ENCODE measurements at places on chromosomes 2 and 18. TPM values are rescaled to one million over a fixed set of nuclear protein-coding genes. Genes with fewer than 3 reads are reported as not detected.

DNA sequence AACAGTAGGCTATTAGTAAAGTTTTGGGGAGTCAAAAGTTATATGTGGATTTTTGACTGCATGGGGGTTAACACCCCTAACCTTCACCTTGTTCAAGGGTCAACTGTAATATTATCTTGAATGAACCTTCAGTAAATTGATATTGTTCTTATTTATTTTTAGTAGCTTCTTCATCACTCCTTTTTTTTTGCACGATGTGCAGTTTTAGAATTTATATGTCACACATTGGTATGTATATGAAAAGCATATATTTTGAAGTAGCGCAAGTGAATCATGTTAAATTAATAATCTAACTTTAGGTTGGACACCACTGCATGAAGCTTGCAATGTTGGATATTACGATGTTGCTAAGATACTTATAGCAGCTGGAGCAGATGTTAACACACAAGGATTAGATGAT, 79.9 kb downstream of the ANKRD12 start:
- no peak for DNase-seq

Gene IL37
- not detected for total RNA-seq

Gene DPP10
- 8.2 TPM for total RNA-seq

Gene CDH2
- 0.84 TPM for total RNA-seq

Gene ESPNL
- total RNA-seq: 0.12 TPM

DNA sequence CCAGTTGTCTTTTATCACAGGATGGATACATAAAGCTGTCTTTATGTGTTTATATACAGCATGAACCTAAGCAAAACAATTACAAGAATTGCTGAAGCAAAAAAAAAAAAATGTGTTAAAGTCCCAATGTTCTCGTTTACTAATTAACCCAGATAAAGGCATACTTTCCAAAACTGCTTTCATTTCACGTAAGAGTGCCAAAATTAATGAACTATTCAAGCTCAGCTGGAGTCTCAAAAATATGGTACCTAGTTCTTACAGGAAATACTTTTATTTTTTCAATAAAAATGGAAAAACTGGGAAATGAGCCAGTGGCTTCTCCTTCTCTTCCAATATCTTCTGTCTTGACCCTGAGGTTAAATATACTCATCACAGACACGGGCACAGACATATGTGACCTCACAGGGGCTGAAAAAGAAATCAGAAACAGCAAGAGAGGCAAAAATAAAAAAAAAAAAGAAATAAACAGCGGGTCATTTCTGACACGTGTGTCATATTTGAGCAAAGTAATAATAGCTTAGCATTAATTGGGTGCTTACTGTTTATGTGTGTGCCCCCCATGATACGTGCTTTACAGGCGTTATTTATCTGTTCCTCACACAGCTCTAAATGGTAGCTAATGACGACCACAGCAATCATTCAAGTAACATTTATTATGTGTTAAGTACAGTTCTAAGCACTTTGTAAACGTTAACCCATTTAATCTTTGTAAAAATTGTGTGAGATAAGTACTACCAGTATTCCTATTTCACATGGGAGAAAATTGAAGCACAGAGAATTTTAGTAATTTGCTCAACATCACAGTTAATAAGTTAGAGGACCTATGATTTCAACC, 158.0 kb upstream of the MMADHC start:
- DNase-seq: no peak

DNA sequence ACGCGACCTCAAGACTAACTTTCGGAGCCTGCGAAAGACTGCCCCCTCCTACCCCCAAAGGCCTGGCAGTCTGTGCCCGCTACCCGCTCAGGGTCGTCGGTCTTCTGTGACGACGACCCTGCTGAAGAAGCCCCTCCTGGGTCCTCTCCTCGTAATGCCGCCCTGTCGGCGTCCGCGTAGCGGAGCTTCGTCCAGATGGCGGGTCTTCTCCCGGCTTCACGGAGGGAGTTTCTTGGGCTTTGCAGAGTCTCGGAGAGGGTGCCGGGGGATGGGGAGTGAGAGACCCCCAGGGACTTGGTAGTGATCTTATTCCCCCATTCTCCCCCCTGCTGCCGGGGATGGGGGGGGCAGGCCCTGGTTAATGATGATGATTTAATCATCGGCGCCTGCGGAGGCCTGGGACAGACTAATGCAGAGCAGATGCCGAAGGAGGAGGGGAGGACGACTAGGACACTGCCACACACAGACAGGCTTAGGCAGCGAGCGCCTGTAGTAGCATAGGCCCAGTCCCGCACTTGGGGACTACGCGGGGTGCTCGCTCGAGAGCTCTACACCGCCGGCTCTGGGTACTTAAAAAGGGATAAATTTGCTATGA, 528 bp upstream of the PCGF1 start:
- peak; percentile 63 for DNase-seq

Gene KCNG2
- 0.13 TPM for total RNA-seq

GRCh38 chr2:11145350-11145749, 9.9 kb upstream of the SLC66A3 start:
- no peak for DNase-seq

Gene ANTXR1
- total RNA-seq: 2.1 TPM

Gene ELOA2
- not detected for total RNA-seq

Gene RNF152
- 4.6 TPM for total RNA-seq

- no peak for DNase-seq
Observed at GRCh38 chr2:134410006-134410405, 156.1 kb downstream of the MGAT5 start.

- DNase-seq: no peak
Observed at GRCh38 chr2:29238497-29238896, 123.3 kb downstream of the CLIP4 start.

DNA sequence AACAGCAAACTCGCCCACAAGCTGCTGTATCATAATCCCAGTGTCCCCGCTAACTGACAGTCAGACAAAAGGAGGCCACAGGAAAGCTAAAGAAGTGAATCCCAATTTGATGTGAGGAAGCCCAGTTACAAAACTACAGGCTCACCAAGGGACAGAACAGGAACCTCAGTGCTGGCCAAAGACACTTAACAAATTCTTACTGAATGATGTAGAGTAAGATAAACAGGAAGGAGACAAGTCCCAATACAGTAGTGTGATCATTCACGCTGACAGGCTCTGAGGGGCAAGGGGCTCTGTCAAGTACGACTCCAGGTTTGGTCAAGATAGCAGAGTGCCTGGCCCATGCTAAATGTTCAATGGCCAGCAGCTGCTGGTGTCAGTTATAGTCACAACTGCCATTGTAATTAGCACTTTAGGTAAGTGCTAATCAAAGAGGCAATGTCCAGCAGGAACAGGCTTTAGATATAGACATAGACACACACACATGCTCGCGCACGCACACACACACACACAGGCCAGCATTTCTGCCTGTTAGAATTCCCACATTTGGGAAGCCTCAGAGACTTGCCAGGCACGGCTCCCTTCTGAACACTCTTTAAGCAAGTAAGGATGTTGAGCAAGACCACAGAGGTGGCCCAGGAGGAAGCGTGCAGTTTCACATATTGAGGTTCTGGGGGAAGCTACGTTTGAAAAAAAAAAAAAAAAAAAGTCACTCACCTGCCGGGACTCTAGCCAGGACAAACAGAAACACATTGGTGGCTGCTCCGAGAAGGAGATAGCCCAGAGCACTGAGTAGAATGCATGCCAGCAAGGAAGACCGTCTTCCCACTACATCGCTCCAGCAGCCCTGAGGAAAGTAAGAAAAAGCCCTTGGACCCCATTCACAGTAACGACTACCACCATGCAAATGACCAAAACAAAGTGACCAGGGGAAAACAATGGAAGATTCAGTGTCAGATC, 35.4 kb upstream of the TMEM182 start:
- DNase-seq: no peak

- no peak for DNase-seq
Observed at GRCh38 chr2:182914852-182915251, 48.4 kb upstream of the FRZB start.

DNA sequence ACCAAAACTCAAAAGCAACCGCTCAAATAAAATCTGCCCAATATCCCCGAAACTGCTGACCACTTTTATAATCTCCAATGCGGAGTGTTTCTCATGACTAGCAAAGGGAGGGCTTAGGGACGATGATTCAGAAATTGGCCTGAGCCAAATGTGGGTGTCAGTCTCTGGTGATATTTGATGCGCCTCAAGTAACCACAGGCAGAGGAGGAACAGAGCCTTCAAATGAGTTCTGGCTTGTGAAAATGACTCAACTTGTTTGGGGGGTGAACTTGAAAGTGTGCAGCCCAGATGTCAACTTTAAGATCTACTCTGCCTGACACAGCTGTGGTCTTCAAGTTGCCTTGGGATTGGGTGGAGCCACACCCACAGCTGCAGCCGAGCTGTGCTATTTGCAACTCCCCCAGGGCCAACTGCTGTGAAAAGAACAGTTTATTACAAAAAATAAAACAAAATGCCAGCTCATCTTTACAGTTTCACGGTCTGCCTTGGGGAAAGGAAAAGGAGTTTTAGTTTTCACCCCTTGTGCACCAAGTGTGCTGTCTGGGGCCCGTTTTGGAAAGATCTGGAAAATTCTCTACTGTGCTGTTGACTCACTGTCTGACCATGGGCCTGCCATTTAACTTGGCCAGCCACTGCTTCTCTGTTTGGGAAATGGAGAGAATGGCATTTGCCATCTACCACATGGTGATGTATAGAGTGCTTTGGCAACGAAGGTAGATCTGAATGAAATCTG, 222.1 kb downstream of the MTX2 start:
- no peak for DNase-seq

DNA sequence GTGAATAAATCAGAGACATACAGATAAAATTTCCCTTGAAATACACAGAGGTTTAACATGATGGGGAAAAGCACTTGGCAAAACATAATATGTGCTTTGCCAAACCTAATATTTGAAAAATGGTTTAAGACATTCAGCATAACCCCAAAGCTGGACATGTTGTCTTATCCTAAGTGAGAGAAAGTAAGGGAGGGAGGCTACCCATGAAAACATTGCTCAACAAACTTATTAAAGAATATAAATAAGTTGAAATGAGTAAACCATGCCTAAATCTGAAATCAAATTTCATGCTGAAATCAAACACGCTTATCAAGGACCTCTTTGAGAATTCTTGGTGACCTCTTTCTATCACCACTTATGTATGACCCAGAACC, 81.2 kb downstream of the ARHGAP15 start:
- DNase-seq: no peak

DNA sequence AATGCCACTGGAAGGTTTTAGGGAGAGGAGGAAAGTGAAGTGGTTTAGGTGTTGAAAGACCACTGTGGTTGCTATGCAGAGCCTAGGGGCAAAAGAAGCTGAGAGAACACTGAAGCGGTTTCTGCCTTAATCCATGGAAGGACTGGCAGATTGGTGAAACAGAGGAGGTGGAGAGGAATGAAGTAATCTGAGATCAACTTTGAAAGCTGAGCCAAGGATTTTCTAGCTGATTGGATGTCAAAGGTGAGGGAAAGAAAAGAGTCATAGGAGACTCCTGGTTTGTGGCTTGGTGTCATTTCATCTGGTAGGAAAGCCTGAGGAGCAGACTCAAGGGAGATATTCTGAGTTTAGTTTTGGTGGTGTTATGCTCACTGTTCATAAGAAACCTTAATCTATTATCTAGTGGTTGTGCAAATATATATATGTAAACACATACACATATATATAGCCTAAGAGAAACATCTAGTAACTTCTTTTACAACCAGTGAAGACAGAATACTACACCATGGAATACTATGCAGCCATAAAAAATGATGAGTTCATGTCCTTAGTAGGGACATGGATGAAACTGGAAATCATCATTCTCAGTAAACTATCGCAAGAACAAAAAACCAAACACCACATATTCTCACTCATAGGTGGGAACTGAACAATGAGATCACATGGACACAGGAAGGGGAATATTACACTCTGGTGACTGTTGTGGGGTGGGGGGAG, 134.1 kb upstream of the CREB1 start:
- DNase-seq: no peak

- no peak for DNase-seq
Observed at GRCh38 chr18:65298422-65298821, 452.4 kb upstream of the CDH7 start.

Gene AGFG1
- total RNA-seq: 29.6 TPM

- DNase-seq: no peak
Observed at GRCh38 chr2:237873421-237873831, 14.0 kb downstream of the RAMP1 start.

DNA sequence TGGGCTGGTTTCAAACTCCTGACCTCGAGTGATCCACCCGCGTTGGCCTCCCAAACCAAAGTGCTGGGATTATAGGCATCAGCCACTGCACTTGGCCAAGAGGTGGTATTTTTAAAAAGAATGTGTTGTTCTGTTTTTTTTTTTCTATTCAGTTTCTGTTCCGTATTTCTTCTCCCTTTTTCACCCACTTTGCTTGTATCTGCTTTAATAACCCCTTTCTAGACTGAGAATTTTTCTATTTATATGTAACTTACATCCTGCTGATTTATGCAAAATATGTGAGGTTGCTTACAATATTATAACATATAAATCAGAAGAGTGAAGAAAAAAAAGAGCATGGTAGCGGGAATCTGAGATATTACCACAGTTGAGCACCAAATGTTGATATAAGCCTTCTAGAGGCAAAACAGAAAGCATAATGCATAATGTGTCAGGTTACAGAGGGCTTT, 17.2 kb upstream of the LYPD6B start:
- DNase-seq: no peak

DNA sequence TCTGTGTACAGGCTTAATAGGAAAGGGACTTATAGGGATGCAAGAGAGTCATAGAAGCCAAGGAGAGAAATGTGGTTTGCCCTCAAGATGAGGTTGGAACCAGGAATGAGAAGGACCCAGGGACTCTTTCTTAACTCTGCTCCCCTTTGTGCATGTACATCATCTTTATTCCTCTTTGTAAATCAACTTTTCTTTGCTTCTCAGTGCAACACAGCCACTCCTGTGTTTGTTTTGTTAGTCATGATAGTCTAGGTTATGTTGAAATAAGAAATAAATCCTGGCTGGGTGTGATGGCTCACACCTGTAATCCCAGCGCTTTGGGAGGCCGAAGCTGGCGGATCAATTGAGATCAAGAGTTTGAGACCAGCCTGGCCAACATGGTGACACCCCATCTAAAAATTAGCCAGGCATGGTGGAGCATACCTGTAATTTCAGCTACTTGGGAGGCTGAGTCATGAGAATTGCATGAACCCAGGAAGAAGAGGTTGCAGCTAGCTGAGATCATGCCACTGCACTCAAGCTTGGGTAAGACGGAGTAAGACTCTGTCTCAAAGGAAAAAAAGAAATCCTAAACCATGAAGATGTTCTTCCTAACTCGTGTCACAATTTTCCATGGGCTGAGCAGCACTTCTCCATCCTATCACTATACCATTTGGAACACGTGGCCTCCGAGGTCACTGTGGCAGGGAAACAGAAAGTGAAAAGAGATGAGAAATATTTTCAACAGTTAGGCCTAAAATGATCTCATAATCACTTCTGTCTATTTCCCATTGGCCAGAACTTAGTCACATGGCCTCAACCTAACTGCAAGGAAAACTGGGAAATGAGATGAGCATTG, 73.0 kb upstream of the TMEM17 start:
- no peak for DNase-seq

- no peak for DNase-seq
Observed at GRCh38 chr2:236714080-236714479, 144.5 kb downstream of the ACKR3 start.

Gene RGPD3
- not detected for total RNA-seq

GRCh38 chr2:179036353-179036905, 13.5 kb downstream of the CCDC141 start:
- no peak for DNase-seq
